ENCODE measurements at places on chromosomes 12 and 14. TPM values are rescaled to one million over a fixed set of nuclear protein-coding genes. Genes with fewer than 3 reads are reported as not detected.

Gene RNF212B
- total RNA-seq, result 0.20 TPM

DNA sequence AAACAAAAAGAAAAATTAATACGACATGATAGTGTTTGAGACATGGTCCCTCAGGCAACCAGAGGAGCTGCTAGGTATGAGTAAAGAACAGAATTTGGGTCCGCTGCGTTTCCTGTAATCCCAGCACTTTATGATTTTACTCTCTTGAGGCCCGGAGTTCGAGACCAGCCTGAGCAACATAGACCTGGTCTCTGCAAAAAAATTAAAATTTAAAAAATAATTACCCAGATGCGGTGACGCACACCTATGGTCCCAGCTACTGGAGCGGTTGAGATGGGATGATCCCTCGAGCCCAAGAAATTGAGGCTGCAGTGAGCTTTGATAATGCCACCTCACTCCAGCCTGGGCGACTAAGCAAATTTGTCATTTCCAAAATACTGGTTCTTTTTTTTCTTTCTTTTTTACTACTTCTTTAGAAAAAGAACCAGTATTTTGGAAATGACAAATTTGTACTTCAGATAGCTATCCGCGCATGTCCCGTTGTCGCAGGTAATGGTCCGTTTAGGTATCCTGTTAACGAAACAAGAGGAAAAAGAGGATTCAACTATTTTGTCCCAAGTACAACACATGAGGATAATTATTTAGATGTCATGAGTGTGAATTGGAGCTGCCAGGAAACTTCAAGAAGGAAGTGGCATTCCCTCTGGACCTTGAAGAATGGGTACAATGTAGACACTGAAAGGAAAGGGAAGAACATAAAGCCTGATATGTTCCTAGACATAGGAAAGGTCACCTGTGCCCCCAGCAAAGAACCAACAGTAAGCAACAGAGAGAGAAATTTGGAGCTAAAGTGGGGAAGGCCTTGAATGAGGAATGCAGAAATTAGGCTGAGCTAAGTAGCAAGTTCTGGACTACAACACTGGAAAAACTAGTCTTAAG lies 1.2 kb upstream of the HECTD1 start:
- DNase-seq, result no peak

Gene RDH16
- total RNA-seq, result 0.52 TPM

- no peak for DNase-seq
Measured at GRCh38 chr12:47984331-47984801, 19.9 kb downstream of the COL2A1 start.

Gene VIPAS39
- total RNA-seq, result 21.7 TPM

DNA sequence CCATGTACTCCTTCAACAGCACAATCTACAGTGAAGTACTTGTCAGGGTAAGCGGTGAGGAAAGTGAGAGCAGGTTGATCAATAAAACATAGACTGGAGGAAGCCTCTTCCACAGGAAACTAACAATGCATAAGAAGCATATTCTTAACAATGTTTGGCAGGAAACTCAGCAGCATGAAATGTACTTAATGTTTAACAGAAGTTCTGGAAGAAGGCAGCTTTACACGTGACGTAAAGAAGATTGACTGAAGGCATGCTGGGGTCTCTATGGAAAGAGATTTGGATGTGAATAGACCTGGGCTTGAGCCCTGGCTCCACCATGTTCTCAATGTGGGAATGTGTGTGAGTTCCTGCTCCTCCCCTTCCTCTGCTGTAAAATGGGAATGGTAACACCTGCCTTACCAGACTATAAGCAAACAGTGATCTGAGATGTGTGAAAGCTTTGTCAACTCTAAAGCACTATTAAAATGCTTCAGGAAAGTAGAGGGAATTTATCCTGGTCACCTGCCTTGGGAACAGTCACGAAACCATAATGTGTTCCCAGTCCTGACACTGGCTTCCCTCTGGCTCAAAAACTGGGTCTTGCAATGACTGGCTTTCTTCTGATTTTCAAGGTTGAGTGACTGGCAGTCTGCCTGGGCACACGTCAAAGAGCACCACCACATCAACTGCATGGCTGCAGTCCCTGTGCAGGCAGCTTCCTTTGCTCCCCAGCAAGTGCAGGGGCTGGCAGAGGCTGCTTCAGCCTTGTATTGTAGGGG lies 384.6 kb downstream of the APAF1 start:
- no peak for DNase-seq

DNA sequence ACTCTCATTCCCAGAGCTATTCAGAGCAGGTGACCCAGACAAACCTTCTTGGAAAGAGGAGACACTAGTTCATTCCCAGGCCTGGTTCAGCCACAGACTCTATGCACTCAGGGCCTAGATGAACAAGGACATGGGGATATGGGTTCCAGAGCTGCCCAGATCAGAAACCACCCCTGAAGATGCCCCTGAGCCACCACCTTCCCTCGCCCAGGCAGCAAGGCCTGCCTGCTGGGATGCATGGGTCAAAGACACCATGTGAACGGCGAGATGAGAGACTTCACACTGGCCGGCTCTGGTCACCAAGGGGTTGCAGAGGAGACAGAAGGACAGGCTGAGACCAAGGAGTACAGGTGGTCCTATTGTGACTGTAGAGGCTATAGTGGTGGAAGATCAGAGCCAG lies 4.1 kb downstream of the SERPINA12 start:
- DNase-seq, result no peak

Gene CRY1
- total RNA-seq, result 17.6 TPM

Gene CACNA2D4
- total RNA-seq, result 8.6 TPM

- no peak for DNase-seq
Measured at GRCh38 chr14:105474483-105475268, at the start of gene CRIP2. TSS of gene CRIP2 (plus strand) at chr14:105474821. CDS start at chr14:105474863, 42 bp downstream.

Gene CYP27B1
- total RNA-seq, result 1.6 TPM

GRCh38 chr14:100717386-100717785 lies 9.3 kb upstream of the DLK1 start:
- DNase-seq, result no peak

Gene PNN
- 60.1 TPM for total RNA-seq

GRCh38 chr12:20507056-20507455 lies 138.7 kb downstream of the PDE3A start:
- DNase-seq, result no peak

GRCh38 chr12:126998747-126999285 lies 1268.2 kb upstream of the TMEM132C start:
- DNase-seq, result no peak

GRCh38 chr12:113565368-113565767 lies 93.7 kb upstream of the LHX5 start:
- no peak for DNase-seq

DNA sequence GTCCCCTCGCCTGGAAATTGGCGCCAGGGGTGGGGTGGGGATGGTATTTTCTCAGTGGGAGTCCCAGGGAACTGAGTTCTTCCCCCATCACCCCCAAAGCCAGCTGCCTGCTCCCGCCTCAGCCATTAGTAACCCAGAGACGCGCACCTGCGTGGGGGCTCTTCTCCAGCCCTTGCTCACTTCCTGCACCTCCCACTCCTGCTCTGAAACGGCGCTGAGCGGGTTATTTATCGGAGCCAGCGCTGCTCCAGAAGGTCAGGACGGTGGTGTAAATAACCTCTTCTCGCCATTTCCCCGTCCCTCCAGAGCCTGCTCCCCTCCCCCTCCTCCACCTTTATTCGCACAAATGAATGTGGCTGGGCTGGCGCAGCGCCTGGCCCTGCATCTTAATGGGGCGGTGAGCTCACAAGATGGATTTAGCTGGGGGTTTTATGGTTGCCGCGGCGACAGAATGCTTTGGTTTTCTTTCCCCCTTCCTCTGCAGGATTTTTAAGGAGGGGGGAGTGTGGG lies 12.2 kb downstream of the GPR84 start:
- DNase-seq, result no peak

Gene CLEC2D
- total RNA-seq, result 9.0 TPM

DNA sequence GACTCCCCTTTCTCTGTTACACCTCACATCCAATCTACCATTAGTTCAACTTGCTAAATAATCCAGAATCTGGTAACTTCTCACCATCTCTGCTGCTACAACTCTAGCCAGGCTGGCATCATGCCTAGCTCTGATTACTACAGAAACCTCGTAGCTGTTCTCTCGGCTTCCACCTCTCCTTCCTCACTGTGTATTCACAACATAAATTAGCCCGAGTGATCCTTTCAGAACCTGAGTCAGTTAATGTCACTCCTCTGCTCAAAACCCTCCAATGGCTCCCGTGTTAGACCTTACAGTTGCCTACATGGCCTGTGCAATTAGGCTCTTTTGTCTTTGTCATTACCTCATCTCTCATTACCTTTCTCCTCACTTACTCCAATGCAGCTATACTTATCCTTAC lies 139.4 kb downstream of the PDE3A start:
- DNase-seq, result no peak

GRCh38 chr12:72144553-72144952 lies 127.6 kb upstream of the TRHDE start:
- DNase-seq, result no peak

DNA sequence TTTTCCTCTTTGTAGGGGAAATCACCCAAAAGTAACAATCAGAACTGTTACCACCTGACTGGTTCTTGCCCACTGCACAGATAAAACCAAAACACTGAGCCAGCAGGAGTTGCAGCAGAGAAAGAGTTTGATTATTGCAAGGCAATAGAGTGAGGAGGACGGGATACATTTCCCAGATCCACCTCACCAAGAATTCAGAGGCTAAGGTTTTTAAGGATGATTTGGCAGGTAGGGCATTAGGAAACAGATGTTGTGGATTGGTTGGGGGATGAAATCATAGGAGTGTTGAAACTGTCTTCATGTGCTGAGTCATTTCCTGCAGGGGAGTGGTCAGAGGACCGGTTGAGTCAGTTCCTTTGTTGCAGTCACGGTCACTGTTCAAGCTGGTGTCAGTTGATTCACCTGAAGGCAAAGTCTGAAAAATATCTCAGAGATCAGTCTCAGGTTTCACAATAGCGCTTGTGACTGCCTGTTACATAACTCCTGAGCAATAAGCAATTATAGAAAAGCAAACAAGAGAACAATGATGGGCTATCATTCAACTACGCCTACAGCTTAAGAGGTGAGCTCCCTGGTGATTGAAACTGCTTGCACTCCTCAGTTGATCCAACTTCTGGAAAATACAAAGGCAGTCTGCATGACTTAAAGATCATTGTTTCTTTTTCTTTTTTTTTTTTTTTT lies 20.3 kb upstream of the AMN1 start:
- DNase-seq, result peak; percentile 94

Gene RABGGTA
- total RNA-seq, result 36.0 TPM

Gene BCL11B
- total RNA-seq, result 7.9 TPM

Gene COCH
- total RNA-seq, result 0.37 TPM

DNA sequence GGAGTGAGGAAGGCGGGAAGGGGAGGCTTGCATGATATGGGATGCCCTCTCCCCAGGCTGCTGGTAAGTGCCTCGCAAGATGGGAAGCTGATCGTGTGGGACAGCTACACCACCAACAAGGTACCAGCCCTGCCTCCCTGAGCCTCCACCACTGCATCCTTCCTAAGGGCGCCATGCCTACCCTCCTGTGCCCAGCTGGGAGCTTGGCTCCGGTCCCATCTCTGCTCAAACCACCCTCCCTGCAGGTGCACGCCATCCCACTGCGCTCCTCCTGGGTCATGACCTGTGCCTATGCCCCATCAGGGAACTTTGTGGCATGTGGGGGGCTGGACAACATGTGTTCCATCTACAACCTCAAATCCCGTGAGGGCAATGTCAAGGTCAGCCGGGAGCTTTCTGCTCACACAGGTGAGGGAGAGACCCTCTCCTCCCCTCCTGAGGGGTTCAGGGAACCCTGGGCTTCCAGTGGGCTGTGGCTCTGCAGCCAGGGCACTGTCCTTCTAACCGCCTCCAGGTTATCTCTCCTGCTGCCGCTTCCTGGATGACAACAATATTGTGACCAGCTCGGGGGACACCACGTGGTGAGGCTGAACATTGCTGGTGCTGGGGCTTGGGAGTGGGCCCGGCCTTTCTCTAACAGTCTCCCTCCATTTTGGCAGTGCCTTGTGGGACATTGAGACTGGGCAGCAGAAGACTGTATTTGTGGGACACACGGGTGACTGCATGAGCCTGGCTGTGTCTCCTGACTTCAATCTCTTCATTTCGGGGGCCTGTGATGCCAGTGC lies 2.6 kb downstream of the GNB3 start:
- no peak for DNase-seq

GRCh38 chr12:116360579-116361413 lies 83.3 kb upstream of the MED13L start:
- DNase-seq, result no peak

Gene HOXC5
- total RNA-seq, result not detected

Gene KRT79
- total RNA-seq, result not detected

- DNase-seq, result no peak
Measured at GRCh38 chr12:1890810-1891209, 27.6 kb downstream of the CACNA2D4 start.

DNA sequence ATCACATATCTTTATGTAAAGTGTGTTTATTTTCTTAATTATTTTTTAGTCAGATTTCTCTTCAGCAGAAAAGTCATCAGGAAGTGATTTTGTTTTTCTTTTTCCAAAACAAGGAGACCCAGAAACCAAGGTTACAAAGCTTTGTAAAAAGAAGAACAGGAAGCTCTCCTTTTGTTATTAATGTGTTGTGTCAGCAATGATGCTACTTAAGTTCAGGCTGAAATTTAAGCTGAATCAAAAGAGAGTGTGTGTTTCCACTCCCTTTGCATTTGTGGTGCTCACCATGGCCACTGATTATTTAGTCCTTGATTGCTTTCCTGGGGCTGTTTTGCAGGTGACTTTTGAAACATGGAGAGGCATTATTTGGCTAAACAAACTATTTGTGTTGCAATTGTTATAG lies 155.3 kb upstream of the ATP2B1 start:
- no peak for DNase-seq

DNA sequence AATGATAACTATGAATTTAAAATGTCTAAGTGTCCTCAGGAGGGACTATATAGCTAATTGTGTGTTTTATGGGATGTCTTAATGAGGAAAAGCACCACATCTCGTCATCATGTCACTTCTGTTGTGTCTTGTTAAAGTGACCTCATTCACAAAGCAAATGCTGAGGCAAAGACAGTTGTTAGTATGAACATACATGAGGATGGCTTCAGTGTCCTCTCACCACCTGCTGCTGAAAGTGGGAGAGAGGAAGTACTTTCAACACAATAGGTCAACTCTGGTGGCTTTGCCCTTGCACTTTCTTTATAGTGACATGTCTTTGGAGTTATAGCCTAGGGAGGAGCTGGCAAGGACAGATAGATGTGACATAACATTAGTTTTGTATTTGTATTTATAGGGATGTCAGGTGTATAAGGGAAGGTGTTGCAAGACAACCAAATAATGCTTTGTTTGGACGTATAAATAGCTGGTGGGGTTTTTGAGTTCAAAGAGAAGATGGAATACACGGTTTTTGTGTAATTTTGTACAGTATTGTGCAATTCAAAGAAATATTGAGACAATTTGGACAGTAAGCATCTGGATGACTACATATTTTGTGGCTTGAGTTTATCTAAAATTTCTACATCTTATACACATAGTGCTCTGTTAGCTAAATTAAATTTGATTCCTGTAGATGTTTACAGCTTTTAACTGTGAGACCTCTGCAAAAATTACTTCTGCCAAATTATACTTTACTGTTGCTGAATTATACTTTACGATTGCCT lies 131.7 kb upstream of the ATP2B1 start:
- DNase-seq, result no peak

DNA sequence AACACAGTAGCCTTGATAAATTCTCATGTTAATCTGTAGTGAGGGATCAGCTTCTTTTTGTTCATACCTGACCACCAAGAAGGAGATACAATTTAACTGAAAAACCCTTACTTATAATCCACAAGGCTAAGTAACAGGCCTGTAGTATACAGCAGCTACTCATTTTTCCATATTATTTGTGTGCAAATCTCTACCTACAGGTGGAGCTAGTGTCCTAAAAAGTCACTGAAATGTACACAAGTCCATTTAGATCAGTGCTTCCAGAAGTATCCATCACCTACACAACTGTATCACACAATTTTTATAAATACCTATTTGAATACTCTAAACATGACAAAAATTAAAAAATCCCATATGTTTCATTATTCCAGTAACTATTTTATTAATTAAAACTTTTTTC lies 173.2 kb downstream of the SLC35F4 start:
- no peak for DNase-seq

Data from mucosa of gallbladder (tissue), 1 donor.